Activated CD4-positive, alpha-beta T cell treated with anti-CD3 and anti-CD28 coated beads for 48 hours (primary cell): ENCODE measurements at places on chromosomes 2 and 18.

GRCh38 chr2:188609321-188610049, 317.8 kb downstream of the GULP1 start:
- DNase-seq, result no peak

DNA sequence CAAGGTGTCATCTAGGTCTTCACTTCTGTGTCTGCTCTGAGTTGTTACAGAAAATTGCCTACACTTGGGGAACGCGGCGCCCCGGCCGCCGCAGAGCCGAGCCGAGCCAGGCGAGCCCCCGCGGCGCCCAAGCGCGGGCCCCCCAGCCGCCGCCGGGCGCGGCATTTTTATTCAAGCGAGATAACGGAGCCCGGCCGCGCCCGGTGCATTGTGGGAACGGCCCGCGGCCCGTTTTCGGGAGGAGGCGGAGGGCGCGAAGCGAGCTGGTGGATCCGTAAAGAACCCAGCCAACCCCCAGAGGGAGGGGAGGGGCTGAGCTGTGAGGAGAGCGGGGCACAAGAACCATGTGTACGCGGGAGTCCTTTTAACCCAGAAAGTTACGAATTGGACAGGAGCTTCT, 191.8 kb downstream of the FTCDNL1 start:
- peak; percentile 35 for DNase-seq

GRCh38 chr2:20540587-20541293, 93.9 kb downstream of the RHOB start:
- no peak for DNase-seq

DNA sequence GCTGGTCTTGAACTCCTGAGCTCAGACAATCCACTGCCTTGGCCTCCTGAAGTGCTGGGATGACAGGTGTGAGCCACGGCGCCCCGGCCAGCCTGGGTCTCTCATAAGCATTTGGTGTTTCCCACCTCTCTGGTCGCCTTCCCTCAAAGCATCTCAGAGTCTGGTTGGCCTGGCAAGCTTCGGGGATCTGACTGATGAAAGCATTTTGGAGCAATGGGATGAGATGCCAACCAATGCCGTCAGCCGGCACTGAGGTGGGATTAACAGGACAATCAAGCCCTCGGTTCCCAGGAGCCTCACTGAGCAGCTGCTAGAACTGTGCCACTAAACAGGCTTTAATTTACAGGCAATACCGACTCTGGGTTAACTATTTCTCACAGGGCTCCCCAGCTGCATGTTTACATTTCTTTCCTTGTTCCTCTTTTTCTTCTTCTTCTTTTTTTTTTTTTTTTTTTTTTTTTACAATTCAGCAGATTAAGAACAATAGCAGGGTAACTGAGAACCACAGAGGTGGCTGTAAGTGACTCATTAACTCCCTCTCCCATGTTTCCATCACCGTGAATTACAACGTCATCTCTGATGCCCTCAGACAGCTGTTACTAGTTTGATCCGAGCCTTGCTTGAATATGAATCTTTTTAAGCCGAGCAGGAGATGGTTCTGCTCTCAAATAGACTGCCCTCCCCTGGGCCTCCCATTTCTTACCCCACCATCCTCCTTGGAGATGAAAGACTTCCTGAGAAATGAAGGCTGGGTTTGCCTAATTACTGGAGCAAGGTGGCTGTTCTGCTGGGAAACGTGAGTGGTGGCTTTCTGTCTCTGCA, 37.9 kb downstream of the ODC1 start:
- no peak for DNase-seq

DNA sequence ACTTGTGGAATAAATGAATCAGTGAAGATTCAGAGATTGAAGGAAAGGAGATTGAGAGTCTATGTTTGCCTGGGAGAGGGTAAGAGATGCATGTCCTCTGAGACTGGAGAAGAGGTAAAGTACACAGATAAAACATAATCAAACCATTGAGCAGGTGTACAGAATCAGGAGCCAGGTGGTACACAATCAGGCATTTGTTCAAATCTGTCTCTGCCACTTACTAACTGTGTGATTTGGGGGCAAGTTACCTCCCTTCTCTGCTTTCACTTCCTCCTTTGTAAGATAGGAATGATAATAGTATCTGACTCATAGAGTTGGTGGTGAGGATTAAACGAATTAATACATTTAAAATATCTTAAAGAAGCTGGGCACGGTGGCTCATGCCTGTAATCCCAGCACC, 94.0 kb downstream of the CDK15 start:
- no peak for DNase-seq

DNA sequence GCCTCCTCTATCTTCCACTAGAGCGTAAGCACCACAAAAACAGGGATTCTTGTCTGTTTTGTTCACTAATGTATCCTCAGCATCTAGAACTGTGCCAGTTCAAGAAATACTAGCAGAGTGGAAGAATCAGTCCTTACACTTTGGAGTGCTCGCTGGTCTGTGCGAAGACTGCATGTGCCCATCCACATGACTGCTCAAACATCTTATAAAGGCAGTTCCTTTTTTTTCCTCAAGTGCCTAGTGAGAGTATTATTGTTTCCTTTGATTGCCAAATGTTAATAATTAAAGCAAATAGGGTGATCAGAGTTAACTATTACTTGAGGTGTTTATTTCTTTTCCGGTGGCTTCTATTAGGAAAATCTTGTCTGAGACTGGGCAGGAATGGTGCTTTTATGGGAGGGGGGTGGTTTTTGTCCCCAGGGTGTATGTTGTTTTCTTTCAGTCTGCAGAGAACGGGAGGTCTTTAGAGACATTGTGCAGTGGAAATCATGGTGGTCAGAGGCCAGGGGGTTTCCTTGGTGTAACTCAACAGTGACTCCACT, 45.6 kb upstream of the ITGB6 start:
- DNase-seq, result no peak

- no peak for DNase-seq
Measured at GRCh38 chr2:211982162-211982561, 556.4 kb downstream of the ERBB4 start.

- DNase-seq, result no peak
Measured at GRCh38 chr2:127770973-127771735, 39.8 kb downstream of the WDR33 start.

GRCh38 chr2:41870265-41870585, 177.6 kb upstream of the PKDCC start:
- DNase-seq, result no peak
